ELR (cell line): ENCODE measurements at places on chromosomes 3 and 15.

GRCh38 chr3:143147707-143148106, 28.1 kb downstream of the CHST2 start:
- DNase-seq = peak; percentile 26

GRCh38 chr3:120622870-120623726, 27.0 kb downstream of the NDUFB4 start:
- DNase-seq = peak; percentile 95

- peak; percentile 80 for DNase-seq
Measured at GRCh38 chr3:101091489-101091888, 98.3 kb upstream of the ABI3BP start.

DNA sequence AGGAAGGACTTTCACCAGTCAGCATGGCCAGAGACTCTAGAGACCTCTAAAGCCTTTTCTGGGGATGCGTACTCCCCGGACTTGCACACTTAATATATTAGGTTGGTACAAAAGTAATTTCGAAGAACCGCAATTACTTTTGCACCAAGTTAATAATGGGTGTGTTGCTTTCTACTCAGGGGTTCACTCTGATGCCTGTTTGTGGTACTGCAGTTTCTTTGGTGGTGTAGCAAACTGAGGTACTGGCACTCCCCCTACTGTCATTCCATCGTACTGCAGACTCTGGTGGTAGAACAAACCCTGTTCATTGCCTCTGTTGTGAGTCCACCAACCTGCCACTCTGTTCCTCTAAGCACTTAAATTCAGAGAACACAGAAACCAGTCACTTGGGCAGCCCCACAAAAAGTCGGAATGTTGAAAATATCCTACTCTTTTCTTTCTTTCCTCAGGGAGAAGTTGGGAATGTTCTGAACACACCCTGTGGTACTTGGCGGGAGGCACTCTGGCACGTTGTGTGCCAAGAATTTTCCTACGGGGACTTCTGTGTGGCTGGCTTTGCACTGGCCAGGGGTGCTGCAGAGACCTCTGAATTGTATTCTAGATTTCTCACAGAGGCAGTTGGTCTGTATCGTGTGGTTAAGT, 46.3 kb downstream of the GABRG3 start:
- peak; percentile 41 for DNase-seq

DNA sequence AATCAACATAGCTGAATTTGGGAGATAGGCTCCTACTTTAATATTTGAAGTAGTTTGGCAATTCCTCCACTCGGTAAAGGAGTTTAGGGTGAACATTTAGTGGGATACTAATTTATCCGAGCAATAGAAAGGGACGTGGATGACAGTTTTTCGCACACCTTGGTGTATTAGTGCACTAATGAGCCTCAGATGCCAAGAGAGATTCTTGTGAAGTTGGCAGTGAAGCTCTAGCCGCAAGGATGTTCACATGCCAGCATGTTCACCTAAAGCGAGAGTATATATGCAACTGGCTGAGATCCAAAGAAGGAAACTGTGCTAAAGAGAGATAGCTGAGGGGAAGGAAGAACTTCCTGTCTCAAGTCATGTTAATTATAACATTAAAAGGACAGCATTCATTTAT, 58.5 kb downstream of the TGFBR2 start:
- no peak for DNase-seq

DNA sequence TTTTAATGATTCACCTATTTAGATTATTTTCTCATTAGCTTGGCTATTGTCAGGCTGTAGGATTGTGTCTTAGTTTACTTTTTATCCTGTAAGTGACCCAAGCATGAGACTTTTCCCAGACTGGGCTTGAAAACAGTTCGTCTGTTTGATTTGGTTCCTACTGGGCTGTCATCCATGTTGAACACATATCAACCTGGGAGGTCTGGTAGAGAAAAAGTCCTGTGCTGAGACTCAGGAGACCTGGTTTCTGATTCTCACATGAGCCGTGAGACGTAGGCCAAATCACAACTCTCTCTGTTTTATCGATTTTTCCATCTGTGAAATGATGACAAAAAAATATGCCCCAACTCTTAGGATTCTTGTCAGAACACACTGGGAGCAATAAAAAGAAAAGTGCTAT, 98.8 kb upstream of the GALNT15 start:
- no peak for DNase-seq

- DNase-seq = no peak
Measured at GRCh38 chr15:68409736-68410370, 22.1 kb downstream of the ITGA11 start.

GRCh38 chr3:183828538-183828870, 3.1 kb upstream of the MAP6D1 start:
- no peak for DNase-seq

DNA sequence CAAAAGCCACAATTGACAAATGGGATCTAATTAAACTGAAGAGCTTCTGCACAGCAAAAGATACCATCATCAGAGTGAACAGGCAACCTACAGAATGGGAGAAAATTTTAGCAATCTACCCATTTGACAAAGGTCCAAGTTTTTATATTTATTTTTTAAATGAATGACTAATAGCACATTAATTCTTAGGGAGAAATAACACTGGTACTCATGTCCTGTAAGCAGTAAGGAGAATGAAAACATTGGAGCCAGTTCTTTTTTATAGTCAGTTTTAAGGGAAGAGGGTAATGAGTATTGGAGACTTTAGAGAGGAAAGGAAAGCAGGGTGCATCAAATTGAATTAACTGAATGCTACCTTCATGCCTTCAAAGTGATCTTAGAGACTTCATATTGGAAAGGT, 404.7 kb upstream of the TGFBR2 start:
- DNase-seq = peak; percentile 49

- no peak for DNase-seq
Measured at GRCh38 chr3:22157848-22158247, 406.8 kb upstream of the ZNF385D start.

DNA sequence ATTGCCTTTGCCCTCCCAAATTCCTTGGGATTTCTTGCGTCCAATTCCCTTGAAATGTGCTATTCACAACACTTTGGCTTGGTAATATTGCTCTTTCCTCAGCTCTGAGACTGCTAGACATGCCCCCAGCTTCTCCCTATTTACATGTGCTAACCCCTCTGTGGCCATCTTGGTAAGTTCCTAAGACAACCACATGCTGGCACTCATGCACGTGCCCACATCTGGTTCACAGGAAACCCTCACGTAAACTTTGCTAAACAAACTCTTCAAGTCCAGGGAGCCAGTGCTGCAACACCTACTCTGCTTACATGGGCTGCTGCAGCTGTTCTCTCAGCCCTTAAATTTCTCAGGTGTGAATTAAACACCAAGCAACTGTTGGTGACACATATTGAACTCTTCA, 121.8 kb downstream of the ADAMTSL3 start:
- DNase-seq = peak; percentile 1

GRCh38 chr3:99108508-99108907, 207.0 kb upstream of the DCBLD2 start:
- DNase-seq = peak; percentile 96

DNA sequence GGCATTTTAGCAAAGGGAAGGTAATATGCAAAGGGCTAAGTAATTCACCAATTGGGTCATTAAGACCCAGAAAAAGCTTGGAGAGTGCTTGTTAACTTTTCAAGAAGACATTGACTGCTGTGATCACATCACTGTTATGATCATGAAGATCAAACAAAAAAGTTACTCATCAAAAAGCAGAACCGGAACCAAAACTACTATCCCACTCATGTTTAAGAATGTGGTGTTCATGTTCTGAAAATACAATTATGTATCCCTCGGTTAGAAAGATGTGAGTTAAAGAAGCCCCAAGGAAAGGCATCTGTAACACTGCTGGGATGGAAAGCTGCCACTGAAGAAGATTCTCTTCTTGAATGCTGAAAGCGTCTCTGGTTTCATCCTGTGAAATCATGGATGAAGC, 32.6 kb downstream of the BBX start:
- DNase-seq = no peak

DNA sequence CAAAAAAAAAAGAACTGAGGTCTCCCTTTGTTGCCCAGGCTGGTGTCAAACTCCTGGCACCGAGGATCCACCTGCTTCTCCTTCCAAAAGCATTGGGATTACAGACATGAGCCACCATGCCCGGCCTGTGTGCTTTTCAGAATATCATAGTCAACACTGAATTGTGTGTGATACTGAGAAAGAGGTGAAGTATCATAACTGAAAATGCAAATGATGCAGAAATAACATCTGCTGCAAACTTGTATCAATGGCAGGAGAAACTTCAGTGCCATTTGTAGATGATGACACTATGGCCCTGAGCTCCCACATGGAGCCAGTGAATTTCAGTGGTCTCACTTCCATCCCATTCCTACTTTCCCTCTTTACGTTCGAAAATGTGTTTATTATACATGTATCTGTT, 21.9 kb downstream of the IL12A start:
- no peak for DNase-seq

DNA sequence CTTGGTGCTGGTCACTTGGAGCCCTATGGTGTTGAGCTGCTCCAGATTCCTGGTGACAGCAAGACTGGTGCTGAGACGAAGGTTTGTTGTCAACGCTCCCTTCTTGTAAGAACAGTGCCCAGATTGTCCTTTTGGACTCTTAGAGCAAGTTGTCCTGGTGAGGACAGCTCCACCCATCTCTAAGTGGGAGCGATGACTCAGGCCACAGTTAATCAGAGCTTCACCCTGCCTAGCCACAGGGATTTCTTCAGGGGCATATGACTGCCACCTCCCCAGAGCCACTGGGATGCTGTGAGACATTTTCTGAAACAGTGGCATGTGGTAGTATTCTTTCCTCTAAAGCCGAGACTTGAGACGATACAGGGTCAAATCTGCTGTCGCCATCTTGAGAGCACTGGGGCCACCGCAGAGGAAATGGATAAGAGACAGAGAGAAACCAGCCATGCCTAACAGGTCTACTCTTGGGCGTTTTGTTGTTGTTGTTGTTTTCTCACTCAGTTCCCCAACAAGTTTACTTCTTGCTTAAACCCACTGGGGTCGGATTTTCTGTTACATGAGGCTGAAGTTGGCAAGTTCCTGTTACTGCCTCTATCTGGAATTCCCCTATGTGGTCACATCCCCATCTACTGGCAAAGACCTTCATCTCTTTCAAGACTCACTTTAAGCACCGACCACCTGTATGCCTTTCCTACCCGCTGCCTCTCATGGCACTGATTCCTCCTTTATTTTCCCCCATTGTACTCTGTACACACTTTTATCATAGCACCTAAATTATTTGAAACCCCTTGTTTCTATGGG, 16.0 kb upstream of the PCOLCE2 start:
- peak; percentile 76 for DNase-seq

DNA sequence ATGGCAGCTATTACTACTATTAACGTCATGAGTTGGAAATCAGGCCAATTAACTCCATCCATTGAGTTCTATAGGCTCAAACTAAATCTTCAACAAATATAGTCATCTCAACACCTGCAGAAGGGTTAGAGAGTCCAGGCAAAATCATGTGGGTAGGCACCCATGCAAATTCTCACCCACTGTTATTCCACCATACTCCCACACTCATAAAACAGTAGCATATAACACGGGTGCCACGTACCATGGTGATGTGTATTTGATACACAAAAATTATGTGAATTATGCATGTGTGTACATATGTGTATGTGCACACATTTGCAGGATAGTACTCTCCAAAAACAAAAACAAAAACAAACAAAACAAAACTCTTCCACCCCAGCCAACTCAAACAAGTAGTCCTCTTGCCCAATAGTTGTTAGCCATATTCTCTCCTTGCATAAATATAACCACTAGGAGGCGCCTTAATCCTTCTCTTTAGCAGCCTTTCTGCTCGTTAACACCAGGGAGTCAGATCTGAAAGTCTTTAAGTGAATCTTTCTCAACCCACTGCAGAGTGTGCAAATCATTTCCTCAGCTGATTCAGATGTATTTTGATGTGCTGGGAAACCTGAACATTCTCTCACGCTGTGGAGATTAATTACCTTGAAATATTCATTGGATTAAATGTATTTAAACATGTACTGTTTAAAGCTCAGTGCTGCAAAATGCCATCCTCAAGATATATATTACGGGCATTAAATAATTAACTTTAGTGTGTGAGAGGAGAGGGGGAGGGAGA, 38.0 kb upstream of the COPB2 start:
- peak; percentile 83 for DNase-seq

DNA sequence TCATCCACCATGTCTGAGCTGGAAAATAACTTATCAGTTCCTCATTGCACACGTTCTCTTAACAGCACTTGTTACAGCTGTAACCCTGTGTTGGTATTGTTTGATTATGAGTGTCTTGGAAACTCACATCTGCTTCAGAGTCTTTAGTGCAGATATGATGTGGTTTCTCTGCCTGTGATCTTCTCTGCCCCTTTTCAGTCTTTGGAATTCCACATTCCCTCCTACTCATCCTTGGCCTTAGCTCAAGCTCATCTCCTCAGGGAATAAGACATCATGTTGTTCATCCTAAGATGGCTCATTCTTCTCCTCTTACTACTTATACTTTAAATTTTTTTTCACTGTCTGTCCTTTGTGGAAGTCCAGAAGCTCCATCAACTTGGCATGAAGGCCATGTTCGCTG, 77.7 kb downstream of the SYNPR start:
- no peak for DNase-seq

DNA sequence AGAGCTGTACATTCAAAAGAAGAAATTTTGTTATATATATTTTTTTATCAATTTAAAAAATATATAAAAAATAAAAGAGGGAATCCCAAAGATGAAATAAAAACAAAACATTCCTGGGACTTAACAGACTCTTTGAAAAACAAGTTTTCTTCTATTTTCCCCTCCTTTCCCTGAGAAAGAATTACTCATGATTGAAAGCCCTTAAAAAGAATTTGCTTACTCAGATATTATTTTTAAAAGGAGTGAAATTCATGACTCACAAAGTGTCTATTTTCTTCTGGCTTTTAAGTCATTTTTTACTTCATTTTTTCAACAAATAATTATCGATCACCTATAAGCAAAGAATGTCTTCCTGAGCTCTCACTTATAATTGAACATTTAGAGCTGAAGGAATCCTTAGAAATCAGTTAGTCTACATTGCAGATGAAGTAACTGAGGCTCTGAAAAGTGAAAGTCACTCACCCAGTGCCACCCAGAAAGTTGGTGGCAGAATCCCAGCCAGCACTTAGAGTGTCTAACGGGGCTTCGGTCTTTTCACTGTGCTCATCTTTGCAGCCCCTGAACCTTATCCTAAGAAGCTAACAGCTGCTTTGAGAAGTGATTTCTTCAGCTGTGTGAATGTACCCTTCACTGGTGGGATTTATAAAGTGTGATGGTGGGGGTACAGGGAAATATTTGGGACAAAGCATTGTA, 42.5 kb upstream of the NUDT16 start:
- DNase-seq = peak; percentile 32

- peak; percentile 24 for DNase-seq
Measured at GRCh38 chr3:49454458-49454857, 15.6 kb upstream of the DAG1 start.

DNA sequence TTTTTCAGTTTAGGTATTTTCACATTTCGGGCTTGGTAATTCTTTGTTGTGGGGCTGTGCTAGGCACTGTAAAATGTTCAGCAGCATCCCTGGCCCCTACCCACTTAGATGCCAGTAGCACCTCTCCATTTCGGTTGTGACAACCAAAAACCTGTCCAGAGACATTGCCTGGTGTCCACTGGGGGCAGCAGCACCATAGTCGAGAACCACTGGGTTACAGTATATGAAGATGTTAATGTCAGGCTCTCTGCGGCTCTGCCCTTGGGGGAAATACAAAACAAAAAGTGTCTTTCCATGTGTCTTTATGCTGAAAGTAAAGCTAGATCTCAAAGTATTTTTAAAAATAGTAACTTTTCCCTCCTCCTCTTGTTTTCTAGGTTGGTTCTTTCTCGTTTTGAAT, 177.2 kb downstream of the ITPR1 start:
- peak; percentile 28 for DNase-seq

- peak; percentile 84 for DNase-seq
Measured at GRCh38 chr15:89167267-89168176, 53.9 kb downstream of the RLBP1 start.
